NCI-H69 (cell line): ENCODE measurements at places on chromosomes 1 and 21.
A peak's percentile ranks its signal among the peaks of the same experiment; 100 is the strongest.

GRCh38 chr1:112911506-112912220, 44.3 kb downstream of the SLC16A1 start:
- no peak for DNase-seq

- no peak for DNase-seq
These were observed 11.0 kb downstream of the EVA1C start for GRCh38 chr21:32423320-32424190.

- no peak for DNase-seq
These were observed 268.6 kb downstream of the KAZN start for GRCh38 chr1:14866911-14867612.

GRCh38 chr21:26842974-26843932, 2.0 kb downstream of the ADAMTS1 start:
- DNase-seq: peak; percentile 58

- no peak for DNase-seq
These were observed 56.4 kb downstream of the CHIA start for GRCh38 chr1:111347026-111347425.

DNA sequence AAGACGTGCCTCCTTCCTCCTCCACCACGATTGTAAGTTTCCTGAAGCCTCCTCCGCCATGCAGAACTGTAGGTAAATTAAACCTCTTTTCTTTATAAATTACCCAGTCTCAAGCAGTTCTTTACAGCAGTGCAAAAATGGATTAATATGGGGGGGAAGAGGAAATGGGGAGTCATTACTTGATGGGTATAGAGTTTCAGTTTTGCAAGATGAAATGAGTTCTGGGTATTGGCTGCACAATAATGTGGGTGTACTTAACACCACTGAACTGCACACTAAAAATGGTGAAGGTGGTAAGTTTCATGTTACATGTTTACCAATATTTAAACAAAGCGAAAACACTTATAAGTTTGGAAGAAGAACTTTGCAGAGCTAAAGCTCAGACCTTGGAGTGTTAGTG, 24.3 kb upstream of the DISP1 start:
- no peak for DNase-seq

- no peak for DNase-seq
These were observed 287.8 kb downstream of the RRAGC start for GRCh38 chr1:38571726-38572125.

GRCh38 chr1:214927796-214928195, 154.7 kb upstream of the KCNK2 start:
- DNase-seq: no peak

- peak; percentile 39 for DNase-seq
These were observed 92.1 kb downstream of the WDR3 start for GRCh38 chr1:118021668-118022067.

DNA sequence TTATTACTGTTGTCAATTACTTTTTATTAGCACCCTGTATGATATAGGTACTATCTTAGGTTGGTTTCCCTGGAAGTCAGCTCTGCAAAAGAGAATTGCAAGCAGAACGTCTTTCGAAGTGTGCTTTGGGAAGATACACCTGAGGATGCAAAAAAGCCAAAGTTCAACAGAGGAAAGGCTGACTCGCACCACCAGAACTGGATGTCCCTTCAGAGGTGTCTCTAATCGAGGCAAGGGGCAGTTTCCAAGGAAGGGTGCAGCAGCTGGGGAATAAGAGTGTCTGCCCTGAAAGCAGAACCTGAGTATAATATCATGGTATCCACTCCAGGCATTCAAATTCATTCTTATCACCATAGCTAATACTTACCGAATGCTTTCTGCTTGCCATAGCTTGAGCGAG, 149.6 kb downstream of the CACNA1E start:
- no peak for DNase-seq

GRCh38 chr1:59290193-59290949, 6.5 kb upstream of the FGGY start:
- DNase-seq: peak; percentile 58

GRCh38 chr1:233569636-233570035, 44.3 kb upstream of the KCNK1 start:
- DNase-seq: no peak

GRCh38 chr1:92583821-92584760, 97.4 kb upstream of the GFI1 start:
- no peak for DNase-seq

DNA sequence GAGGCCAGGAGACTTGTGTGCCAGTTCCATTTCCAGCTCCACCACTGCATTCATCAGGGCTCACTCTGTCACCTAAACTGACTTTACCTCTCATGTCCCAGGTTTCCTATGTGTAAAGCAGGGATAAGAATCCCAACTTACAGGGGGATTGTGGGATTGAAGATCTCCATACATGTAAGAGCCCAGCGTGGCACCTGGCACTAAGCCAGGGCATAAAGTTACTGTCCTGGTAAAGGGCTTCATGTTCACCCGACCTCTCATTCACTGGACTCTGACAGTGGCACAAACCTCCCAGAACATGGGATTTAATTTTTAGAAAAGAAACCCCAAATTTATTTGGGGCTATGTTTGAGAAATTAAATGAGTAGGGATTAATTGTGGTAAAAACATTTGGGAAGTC, 8.9 kb upstream of the IGFN1 start:
- peak; percentile 42 for DNase-seq

DNA sequence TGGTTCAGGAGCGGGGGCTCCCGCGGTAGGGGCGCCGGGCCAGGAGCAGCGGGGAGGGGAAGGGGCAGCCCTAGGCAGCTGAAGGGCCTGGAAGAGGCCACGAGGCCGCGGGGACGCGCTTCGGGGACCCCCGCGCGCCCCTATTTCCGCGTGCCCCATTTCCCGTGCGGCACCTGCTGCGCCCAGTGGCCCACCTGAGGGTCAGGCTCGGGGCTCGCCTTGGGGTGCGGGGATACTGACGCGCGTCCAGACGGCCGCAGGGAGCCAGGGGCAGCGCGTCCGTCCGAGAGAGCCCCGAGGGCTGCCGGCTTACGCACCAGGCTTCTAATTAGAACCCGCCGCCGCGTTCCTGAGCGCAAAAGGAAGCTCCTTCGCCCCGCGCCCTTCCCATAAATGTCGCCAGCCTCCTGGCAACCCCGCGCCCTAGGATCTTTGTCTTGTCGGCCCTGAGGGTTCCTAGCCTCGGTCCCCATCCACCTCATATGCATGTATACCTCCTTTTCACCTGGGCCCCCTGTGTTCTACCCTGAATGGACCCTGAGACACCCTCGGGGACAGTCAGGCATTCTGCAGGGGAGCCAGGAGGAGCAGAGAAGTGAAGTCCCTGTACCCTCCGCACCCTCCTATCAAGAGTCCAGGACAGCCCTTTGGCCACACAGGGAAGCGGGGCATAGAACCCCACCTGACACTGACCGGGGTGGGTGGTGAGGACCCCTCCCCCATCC, 1.8 kb downstream of the WNT3A start:
- DNase-seq: peak; percentile 30

GRCh38 chr1:38210021-38210894, 163.7 kb upstream of the POU3F1 start:
- DNase-seq: peak; percentile 45

DNA sequence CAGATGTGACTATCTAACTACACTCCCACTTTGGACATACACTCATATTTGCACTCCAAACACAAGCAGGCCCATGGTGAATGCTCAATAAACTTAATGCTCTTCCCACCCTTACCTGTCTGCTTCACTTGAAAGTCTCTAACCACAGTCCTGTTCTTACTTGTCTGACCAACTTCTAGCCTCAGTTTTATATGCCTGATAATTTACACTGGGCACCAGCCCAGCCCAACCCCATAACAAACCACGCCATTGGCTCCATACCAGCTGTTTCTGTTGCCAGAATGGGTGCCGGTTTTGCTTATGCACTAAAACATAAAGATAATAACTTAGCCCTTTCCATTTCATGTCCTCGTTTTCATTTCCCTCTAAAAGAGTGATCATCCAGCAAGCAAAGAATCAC, 395.4 kb downstream of the NTNG1 start:
- DNase-seq: peak; percentile 26

- DNase-seq: peak; percentile 72
These were observed at the start of gene KCNQ4 for GRCh38 chr1:40783001-40783905. Gene KCNQ4, plus strand, starts transcription at chr1:40783787. Its CDS starts 307 bp downstream, at chr1:40784094.

DNA sequence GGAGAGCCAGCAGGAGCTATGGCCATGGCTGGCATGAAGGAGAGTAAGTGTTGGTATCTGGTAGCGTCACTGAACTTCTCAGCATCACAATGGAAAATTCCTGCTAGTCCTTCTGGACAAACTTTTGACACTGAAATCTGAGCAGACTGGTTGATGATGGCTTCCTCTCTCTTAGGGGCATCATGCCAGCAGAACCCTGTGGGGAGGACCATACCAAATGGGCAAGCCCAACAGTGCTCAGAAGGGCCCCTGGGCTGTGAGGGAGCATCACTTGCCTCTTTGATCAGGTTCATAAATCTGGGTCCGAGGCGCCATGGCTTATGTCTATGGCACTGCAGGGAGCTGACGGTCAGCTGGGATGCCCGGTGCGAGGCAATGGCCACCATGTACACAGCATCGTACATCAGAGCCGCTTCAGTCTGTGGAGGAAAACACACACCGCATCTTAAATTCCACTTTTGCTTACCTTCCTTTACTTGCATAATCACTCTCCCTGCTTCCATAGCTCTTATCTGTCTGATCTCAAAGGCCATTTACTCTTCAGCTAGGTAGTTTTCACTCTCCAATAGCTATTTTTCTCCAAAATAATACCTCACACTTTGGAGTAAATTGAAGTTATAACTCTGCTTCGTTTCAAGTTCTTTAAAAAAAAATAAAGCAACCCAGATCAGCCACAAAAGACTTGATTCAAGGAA, 297.1 kb downstream of the GRIK1 start:
- DNase-seq: no peak

- peak; percentile 64 for DNase-seq
These were observed 22.4 kb downstream of the STPG1 start for GRCh38 chr1:24390924-24391782.

GRCh38 chr1:230332575-230333066, 93.5 kb downstream of the PGBD5 start:
- DNase-seq: no peak

DNA sequence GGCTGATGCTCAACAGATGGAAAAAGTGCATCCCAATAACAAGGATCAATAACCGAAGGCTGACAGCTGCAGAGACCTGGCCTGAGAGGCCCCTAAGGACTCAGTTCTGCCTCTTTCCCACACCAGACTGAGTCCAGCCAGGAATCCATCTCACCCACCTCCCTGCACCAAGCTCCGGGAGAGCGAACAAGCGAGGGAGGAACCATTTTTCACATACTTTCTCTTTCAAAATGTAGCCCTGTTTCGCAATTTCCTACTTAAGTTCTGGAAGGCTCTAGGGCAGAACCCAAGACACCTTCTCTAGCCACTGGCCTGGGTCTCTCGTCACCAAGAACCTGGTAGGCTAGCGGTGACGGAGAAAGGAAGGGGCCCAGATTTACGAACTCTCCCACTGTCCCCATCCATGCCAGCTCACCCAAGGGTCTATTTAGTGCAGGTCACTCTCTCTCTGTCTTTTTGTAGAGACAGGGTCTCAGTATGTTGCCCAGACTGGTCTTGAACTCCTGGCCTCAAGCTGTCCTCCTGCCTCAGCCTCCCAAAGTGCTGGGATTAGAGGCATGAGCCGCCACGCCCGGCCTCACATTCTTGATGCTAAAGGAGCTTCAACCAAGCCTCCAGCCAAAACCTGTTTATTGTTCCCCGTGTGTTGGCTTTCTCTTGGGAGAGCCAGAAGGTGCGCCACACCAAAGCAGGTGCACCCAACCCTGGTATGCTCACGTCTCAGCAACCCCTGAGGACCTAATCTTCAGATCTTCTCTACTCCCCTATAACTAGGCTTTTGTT, 10.9 kb upstream of the GNL2 start:
- no peak for DNase-seq

DNA sequence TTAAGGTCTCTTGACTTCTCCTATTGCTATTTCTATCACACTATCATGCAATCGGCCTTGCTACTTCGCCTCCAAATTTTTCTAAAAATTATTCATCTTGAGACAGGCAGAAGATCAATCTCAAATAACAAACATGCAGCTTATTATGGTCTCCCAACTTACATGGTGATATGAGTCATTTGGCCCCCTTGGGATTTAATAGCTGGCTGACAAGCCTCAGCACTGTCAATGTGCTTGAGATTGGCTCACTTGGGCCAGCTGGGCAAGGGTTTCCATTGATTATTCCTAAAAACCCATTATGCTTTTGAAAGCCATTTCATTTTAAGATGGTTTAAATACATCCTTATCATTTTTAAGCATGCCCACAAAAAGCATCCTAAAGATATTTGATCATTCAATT, 224.5 kb upstream of the NFIA start:
- DNase-seq: peak; percentile 70

DNA sequence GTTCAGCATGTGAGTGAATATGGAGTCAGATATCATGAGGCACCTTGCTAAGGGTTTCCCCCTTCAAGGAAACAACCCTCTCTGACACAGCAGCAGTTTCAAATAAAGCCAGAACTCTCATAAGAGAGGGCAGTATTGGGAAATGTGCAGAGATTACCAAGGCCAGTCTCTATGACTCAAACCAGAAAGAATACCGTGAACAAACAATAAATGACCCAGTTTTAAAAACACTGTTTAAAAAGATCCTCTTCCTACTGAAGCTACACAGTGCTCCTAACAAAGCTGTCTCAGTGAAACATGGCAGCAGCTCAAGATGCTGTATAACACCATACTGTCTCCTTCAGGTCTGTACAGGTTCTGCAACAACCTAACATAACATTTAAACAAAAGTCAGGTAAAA, 102.6 kb downstream of the KIAA0319L start:
- no peak for DNase-seq

GRCh38 chr1:193437785-193438184, 251.4 kb upstream of the B3GALT2 start:
- DNase-seq: no peak

DNA sequence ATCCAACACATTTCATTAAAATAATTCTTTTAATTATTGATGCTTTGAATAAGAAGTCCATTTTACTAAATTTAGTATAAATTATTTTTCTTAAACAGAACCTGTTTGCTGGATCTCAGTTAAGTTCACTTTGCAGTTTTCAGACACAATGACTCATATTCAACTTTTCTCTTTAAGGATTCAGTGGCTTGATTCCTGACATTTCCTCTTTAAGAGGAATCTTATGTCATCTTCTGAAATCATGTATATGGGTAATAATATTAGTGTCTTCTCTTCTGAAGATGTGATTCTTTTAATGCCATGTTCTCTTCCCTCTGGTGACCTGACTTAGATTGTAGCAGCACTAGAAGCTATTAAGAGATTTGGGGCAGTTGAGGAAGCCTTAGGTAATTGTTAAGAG, 12.6 kb downstream of the CREG1 start:
- no peak for DNase-seq

- no peak for DNase-seq
These were observed 10.8 kb downstream of the CD46 start for GRCh38 chr1:207762622-207763021.

- DNase-seq: no peak
These were observed 149.3 kb upstream of the C8B start for GRCh38 chr1:57115030-57115614.

- DNase-seq: peak; percentile 28
These were observed 167.6 kb upstream of the ADAMTS5 start for GRCh38 chr21:27134516-27134915.
